ENCODE measurements at places on chromosomes 16 and 17. TPM values are rescaled to one million over a fixed set of nuclear protein-coding genes. Genes with fewer than 3 reads are reported as not detected.

Gene KRT12
- total RNA-seq = 4.9 TPM

DNA sequence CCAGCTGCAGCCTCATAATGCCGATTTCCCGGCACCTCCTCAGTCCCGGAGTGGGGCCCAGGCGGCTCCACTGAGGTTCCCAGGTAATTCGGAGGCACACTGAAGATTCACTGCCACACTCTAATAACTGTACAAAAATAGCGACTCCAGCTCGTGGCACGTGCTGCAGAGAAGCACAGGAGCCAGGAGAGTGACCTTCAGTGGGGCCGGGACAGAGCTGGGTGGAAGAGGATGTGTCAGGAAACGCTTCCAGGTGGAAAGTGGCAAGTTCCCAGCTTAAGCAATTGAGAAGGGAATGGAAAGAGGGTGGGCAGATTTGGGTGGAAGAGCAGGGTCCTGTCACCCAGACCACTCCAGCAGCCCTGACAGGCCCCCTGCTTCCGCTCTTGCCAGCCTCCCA is 3.1 kb upstream of the TRAP1 start:
- H3K4me1 ChIP-seq = no peaks in the 10 kb centered on the region
- H3K27ac ChIP-seq = no peak overlapping the region
- no peak for DNase-seq
- no peak overlapping the region for H3K4me3 ChIP-seq
- H3K36me3 ChIP-seq = no peaks in the 10 kb centered on the region
- no peaks in the 10 kb centered on the region for H3K27me3 ChIP-seq

DNA sequence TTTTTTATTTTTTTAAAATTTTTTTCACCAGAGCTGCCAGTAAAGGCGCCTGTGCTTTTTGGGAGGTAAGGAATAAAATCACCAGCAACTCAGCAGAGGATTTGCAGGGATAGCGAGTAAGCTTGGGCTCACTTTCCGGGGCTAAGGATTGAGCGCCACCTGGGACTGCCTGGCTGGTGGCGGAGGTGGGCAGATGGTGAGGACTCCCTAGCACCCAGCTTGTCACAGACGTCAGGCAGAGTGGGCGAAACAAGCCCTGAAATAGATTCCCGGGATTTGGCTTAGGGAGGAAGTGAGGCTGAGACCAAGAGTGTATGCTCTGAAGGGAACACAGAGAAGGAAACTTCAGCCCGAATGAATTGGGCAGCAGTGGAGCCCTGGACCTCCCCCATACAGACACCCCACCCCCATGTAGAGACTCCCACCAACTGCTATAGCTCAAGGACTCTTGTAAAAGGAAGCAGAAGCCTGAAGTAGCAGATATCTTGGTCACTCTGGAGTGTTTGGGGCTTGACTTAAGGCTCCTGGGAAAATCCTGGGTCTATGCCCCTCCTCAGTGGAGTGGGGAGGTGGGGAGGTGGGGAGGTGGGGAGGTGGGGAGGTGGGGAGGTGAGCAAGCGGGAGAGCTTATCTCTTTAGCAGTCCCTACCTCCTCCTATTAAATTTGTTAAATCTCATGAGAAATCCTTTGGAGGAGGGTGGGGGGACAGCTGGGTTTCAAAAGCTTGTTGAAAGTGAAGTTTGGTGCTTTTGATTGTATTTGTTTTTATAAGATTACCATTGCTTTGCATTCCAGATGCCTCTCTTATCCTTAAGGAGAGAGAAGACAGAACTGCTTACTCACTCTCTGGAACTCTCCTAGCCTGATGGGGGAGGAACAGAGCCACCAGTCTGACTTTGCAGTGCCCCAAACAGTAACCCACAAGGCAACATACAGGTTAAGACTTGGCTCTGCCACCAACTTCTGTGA is 8.2 kb downstream of the ARL4D start:
- no peak for DNase-seq
- no peak overlapping the region for H3K27ac ChIP-seq
- H3K4me1 ChIP-seq = no peaks in the 10 kb centered on the region

GRCh38 chr16:10828851-10829366 is 10.3 kb upstream of the TVP23A start:
- H3K27me3 ChIP-seq = no peaks in the 10 kb centered on the region
- DNase-seq = peak; percentile 84
- peak overlapping the region; percentile 92 for H3K27ac ChIP-seq
- H3K4me1 ChIP-seq = no peaks in the 10 kb centered on the region

DNA sequence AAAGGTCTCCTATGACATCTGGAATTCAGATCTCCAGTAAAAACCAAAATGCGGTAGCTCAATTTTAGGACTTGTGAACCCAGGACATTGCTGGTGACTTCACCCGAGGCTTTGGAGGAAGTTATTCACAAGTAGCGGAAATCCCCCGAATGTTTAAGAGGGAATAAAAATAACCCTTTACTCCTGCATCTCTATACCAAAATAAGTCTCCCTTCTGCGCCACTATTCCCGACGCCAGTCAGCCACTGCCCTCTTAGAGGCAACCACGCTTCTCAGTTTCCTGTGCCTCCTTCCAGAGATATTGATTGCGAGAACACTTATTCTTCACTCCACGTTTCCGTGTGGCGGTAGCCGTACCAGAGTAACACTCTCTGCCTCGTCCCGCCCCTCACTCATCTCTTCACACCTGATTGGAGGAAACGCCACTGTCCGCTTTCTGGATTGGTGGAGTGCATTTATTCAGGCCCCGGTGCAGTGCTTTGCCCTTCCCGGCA is 27.4 kb downstream of the EMP2 start:
- DNase-seq = no peak
- peaks cover 5% of the 10 kb centered on the region for H3K4me1 ChIP-seq
- H3K27me3 ChIP-seq = no peaks in the 10 kb centered on the region
- H3K27ac ChIP-seq = peak overlapping the region; percentile 46
- peak overlapping the region; percentile 12 for H3K4me3 ChIP-seq

Gene YPEL2
- total RNA-seq = 16.5 TPM

- H3K4me3 ChIP-seq = no peak overlapping the region
- DNase-seq = no peak
- peaks cover 10% of the 10 kb centered on the region for H3K36me3 ChIP-seq
Measured at GRCh38 chr16:68934402-68934801, 91.1 kb downstream of the TANGO6 start.

DNA sequence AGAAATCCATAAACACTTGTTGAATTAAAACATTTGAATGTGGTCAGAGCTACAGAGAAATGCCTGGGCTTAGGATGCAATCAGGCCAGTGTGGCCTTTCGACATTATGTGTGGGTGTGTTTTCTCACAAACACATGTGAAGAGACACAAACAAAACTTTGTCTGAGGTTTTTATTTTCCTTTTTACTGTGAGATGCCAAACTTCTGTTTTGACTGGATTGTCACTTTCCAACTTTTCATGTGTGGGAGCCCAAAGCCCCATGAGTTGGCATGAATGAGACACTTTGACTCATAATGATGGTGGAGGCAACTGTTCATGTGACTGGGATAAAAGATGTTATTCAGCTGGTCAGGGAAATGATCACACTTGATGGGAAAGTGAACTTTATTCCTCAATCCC is 71.9 kb upstream of the GAS7 start:
- H3K4me1 ChIP-seq = no peaks in the 10 kb centered on the region
- H3K27ac ChIP-seq = no peak overlapping the region
- no peak for DNase-seq
- H3K36me3 ChIP-seq = no peaks in the 10 kb centered on the region
- no peaks in the 10 kb centered on the region for H3K27me3 ChIP-seq

- no peaks in the 10 kb centered on the region for H3K4me1 ChIP-seq
- no peak overlapping the region for H3K4me3 ChIP-seq
- H3K27me3 ChIP-seq = no peaks in the 10 kb centered on the region
- DNase-seq = no peak
- no peaks in the 10 kb centered on the region for H3K36me3 ChIP-seq
- no peak overlapping the region for H3K27ac ChIP-seq
Measured at GRCh38 chr17:45857977-45858708, 13.5 kb downstream of the SPPL2C start.

- no peak for DNase-seq
- no peaks in the 10 kb centered on the region for H3K36me3 ChIP-seq
- H3K27ac ChIP-seq = no peak overlapping the region
Measured at GRCh38 chr16:84446596-84447392, 57.7 kb downstream of the MEAK7 start.

- peak within 1 kb of the TSS; percentile 82 for H3K4me3 ChIP-seq
- H3K36me3 ChIP-seq = no peaks in the 10 kb centered on the region
- peak within 1 kb of the TSS; percentile 84 for H3K27ac ChIP-seq
- peaks cover 31% of the 10 kb centered on the region for H3K4me1 ChIP-seq
Measured at GRCh38 chr16:48244080-48244862, at the start of gene LONP2. Gene LONP2, plus strand, starts transcription at chr16:48244300. Its CDS starts 89 bp downstream, at chr16:48244389.

DNA sequence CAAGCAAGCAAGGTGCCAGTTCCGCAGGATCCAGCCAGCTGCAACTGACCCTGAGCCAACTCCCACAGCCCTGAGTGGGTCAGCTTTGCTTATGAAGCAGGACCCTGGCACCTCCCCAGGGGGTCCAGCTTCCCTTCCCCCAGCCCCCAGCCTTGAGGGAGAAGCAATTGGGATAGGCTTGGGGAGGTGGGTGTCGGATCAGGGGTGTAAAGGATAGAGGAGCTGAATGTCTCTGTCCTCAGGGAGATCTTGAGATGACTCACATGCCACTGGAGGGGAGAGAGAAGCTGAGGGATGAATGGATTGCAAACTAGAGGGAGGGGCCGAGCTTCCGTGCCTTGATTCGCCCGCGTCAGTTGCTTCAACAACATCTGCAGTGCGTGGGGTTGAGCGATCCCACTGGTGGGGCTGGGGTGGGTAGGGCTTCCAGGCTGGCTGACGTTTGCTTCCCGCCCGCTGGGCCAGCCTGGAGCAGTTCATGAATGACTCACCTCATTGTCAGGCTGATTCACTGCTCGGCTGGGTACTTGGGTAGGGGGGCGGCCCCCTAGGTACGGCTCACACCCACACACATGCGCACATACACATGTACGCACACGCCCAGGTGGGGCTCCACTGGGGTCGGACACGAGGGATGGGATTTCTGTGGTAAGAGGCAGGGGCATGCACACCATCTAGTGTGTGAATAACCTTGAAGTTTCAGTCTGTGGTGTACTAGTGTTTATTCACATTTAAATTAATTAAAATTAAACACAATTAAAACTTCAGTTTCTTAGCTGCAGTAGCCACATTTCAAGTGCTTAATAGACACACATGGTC is 3.6 kb upstream of the HROB start:
- no peaks in the 10 kb centered on the region for H3K36me3 ChIP-seq
- H3K4me3 ChIP-seq = no peak overlapping the region
- peaks cover 3% of the 10 kb centered on the region for H3K4me1 ChIP-seq
- DNase-seq = peak; percentile 27

DNA sequence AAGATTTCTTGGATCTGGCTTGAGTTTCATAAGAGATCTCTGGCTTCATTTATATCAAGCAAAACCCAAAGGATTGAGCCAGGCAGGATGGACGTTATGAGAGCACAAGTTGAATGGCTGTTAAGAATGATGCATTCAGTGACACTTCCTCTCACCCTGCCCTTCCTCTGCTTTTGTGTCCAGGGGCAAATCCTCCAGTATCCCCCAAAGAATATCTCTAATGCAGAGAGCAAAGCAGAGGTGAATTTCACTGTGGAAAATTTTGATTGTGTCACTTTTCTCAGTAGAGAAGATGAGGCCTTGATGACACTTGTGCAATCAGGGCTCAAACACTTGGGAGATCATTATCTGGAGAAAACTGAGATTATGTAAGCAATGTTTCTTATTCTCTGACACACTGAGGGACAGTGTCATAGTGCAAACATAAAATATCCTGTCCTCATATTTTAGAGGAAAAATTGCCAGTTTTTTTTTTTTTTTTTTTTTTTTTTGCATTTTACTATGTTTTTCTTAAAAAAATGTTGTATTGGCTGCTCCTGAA is 25.3 kb downstream of the MARCHF10 start:
- no peaks in the 10 kb centered on the region for H3K36me3 ChIP-seq
- DNase-seq = no peak
- no peaks in the 10 kb centered on the region for H3K27me3 ChIP-seq
- H3K4me1 ChIP-seq = no peaks in the 10 kb centered on the region

- peak overlapping the region; percentile 59 for H3K4me3 ChIP-seq
- H3K4me1 ChIP-seq = no peaks in the 10 kb centered on the region
- H3K36me3 ChIP-seq = no peaks in the 10 kb centered on the region
Measured at GRCh38 chr16:75555213-75555706, 792 bp downstream of the TMEM231 start.

Gene CBX4
- total RNA-seq = 4.9 TPM

Gene KRTAP3-2
- not detected for total RNA-seq

- no peaks in the 10 kb centered on the region for H3K27me3 ChIP-seq
- H3K4me3 ChIP-seq = no peak overlapping the region
- no peak for DNase-seq
- H3K27ac ChIP-seq = peak overlapping the region; percentile 82
Measured at GRCh38 chr17:4501295-4501949, 2.7 kb downstream of the SPNS2 start.

Gene MC1R
- total RNA-seq = 8.3 TPM

DNA sequence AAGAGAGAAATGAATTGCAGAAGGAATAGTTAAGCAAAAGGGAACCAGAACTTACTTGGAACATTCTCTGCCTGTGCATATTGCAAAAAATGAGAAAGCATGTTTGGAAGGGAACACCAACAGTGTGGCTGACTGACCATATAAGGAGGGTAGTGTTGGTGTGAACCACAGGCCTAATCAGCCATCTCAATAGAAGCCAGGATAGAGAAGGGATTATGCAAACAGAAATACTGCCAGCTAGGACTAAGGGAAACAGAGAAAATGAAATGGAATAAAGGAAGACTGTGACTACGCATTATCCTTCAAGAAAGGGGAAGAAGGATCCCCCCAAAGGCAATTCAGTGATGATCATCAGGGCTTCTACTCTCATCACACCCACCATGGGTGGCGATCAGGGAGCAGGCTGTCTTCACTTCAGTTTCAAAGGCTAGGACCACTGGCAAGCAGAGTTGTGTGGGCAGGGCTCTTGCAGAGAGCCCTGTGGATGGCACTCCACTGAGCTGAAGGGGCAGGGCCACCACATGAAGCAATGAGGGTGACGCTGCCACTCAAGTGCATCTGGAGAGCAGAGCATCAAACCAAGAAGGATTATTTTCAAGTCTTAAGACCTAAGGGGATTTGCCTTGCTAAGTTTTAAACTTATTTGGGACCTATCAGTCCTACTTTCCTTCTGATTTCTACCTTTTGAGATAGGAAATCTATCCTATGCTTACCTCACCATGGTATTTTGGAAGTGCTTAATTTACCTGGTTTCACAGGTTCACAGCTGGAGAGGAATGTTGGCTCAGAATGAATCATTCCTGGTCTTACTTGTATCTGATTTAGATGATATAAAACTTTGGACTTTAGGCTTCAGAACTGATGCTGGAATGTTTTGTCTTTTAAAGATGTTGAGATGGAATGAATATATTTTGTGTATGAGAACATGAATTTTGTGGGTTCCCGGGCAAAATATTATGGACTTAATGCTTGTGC is 140.5 kb downstream of the SSH2 start:
- peaks cover 7% of the 10 kb centered on the region for H3K36me3 ChIP-seq
- H3K27me3 ChIP-seq = no peaks in the 10 kb centered on the region
- H3K27ac ChIP-seq = no peak overlapping the region
- H3K4me1 ChIP-seq = no peaks in the 10 kb centered on the region
- no peak for DNase-seq

DNA sequence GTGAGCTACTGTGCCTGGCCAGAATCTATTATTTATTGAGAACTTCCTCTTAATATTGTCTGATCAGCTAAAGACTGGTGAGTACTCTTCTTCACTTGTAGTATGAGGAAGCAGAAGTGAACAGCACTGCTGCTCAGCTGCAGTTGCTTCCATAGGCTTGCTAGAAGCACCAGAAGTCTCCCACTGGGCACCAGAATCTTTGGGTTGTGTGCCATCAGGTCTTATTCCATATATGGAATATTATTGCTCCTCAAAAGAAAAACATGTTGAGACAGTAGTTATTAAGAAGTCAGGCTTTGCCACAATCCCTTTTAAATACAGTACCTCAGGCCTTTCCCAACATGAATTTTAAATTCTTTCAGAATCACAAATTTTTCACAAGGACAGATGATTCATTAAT is 17.2 kb downstream of the SNTB2 start:
- no peaks in the 10 kb centered on the region for H3K4me1 ChIP-seq
- H3K36me3 ChIP-seq = no peaks in the 10 kb centered on the region
- no peak for DNase-seq
- H3K27me3 ChIP-seq = no peaks in the 10 kb centered on the region

Gene GNGT2
- not detected for total RNA-seq

Gene KRT31
- not detected for total RNA-seq

Data from Peyer's patch (tissue), 4 donors.